ENCODE measurements at places on chromosomes 2 and 18. TPM values are rescaled to one million over a fixed set of nuclear protein-coding genes. Genes with fewer than 3 reads are reported as not detected.

DNA sequence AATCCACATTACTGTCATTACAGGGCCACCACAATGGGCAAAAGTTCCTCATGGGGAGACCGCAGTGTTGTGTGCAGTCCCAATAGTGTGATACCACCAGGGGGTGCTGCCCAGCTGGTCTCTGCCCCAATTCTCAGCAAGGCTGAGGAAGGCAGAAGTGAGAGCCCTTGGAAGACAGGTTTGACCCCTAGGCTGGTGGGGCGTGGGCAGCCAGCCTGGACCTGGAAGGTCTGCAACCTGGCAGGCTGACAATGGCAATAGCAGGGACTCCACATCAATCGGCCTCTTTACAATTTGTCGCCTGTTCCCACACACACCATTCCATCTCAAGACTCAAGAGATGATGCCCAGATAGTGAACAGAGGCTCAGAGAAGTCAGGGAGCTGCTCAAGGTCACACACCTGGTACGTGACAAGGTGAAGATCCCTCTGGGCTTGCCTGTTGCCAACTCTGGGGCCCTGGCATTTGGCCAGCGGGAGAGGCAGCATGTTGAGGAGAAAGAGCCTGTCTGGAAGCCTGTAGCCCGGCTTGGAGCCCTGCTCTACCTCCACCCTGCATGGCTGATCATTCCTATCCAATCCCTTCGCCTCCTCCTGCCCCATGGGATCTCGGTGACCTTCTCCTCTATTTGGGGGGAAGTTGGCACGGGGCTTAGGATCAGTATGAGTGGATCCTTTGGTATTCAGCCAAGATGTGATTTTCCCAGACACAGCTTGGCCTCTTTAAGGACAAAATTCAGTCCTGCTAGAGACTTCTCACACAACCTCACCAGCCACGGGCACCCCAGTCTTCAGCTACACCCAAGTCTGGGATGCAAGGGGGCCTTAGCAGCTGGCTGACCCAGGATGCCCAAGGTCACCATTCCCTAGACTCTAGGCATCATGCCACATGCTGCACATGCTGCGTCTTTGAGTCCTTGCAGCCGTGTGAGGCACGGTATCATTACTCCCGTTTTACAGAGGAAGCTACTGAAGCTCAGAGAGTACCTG, 2.9 kb upstream of the ATOH8 start:
- peak; percentile 76 for DNase-seq

DNA sequence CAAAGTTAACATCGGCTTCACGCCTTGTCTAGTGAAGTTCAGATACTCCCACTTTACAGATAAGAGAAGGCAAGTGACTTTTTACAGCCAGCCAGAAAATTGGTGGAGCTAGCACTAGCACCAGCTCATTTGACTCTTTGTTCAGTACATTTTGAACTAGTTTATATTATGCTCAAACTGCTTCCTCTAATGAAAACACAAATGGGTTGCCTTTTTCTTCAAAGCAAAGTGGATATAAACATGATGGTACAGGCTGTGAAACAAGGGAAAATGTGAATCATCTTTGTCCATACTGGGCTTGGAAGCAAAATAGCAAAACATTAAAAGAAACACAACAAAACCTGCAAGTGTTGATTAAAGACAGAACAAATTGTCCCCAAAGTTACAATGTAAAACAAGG, 99.6 kb upstream of the LHCGR start:
- DNase-seq, result no peak

DNA sequence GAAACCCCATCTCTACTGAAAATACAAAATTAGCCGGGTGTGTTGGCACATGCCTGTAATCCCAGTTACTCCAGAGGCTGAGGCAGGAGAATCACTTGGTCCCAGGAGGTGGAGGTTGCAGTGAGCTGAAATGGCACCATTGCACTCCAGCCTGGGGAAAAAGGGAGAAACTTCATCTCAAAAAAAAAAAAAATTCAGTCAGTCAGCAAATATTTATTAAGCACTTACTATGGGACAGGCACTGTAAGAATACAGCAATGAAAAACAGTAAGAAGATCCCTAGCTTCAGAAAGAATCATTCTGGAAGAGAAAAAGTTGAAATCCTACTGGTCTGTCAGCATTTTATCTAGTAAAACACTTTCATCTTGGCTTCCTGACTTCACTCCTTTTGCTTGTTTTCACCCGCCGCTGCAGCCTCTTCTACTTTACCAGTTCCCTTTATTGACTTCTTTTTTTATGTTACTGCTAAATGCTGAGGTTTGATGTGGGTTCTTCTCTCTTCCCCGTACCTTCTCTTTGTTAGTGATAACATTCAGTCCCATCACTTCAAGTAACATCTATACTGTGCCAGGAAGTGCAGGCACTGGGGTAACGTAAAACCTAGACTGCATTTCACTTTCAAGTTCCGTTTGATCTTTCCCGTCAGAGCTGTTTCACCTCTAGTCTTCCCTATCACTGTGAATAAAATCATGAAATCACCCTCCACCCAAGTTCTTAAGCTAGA, 10.8 kb upstream of the TAF4B start:
- DNase-seq, result no peak

GRCh38 chr18:55529581-55529980, 58.4 kb downstream of the TCF4 start:
- DNase-seq, result no peak

GRCh38 chr2:47089083-47089464, 66.0 kb downstream of the STPG4 start:
- DNase-seq, result no peak

DNA sequence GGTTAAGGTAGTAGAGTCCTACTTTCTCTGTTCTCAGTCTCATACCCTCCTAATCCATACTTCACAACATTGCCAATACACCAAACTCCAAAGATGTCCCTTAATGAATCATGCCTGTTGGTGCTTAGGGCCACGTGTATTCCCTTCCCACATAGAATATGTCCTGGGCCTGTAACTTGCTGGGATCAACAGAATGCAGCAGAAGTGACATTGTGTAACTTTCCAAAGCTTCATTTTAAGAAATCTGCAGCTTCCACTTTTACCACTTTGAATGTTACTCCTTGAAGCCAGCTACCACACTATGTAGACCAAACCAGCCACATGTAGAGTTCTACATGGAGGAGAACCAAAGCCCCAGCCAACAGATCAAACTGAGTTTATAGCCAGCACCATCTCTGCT, 58.5 kb upstream of the ARHGAP15 start:
- DNase-seq, result no peak

GRCh38 chr2:179818546-179818945, 42.9 kb downstream of the ZNF385B start:
- no peak for DNase-seq

- no peak for DNase-seq
Measured at GRCh38 chr2:38215993-38216392, 140.0 kb upstream of the CYP1B1 start.

DNA sequence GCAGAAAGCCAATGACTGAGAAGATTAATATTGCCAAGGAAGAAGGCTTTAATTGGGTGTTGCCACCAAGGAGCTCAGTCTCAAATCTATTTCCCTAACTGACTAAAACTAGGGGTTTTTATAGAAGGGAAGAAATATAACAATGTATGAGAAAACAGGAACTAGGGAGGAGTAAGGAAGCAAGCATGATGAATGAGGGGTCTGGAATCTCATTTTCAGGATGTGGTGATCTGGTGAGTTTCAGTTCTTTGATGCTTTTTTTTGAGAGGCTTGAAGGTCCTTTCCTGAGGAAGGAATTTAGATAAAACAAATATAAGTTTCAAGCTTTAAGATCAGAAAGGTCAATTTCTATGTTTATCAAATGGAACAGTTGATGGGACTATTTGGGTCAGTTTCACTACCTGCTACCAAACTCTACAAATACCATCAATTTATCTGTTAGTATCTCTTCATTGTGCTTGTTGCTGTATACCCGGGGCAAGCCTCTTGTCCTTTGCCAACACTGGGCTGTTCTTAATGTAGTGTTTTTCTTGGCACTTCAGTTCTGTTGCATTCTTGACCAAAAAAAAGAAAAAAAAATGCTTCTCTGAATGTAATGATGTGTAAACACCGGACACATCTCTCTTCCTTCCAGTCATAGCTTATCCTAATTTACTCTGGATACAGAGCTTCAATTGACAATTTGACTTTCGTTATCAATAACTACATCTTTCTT, 357.0 kb downstream of the GALNT13 start:
- DNase-seq, result no peak

GRCh38 chr2:124586210-124586609, 561.1 kb downstream of the CNTNAP5 start:
- DNase-seq, result no peak

DNA sequence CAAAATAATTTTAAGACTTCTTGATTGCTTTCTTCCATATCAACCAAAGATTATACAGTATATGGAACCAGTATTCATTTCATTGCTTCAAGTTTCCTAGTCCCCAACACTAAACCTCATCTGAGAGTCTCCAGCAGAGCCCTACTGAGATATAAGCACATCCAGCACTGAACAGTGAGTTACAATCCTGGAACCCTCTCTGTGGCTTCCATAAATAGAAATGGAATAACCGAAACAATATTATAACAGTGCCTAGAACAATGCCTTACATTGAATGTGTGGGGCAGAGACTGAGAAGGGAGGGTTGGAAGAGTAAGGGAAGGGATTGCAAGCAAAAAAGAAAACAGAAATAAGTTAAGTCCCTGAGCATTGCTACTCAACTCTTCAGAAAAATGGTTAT, 18.9 kb downstream of the AAK1 start:
- DNase-seq, result no peak

DNA sequence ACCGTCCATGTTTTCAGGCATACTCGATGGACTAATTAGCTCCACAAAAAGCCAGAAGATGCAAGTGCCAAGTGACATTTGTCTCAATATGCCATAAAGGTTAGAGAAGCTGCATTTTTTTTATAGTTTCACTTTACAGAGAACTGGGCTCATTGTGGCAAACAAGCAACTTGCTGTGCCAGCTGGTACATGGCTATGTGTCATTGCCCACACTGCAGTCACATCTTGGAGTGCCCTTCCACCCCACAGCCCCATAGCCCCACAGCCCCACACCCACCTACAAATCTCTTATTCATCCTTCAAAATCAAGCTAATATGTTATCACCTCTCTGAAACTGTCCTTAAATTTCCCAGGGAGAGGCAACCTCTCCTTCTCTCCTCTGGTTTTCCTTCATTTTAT, 451.9 kb downstream of the ARHGAP15 start:
- no peak for DNase-seq

- DNase-seq, result no peak
Measured at GRCh38 chr2:11245322-11245721, 90.1 kb downstream of the SLC66A3 start.

- DNase-seq, result no peak
Measured at GRCh38 chr2:212959471-212960117, 191.8 kb downstream of the IKZF2 start.

DNA sequence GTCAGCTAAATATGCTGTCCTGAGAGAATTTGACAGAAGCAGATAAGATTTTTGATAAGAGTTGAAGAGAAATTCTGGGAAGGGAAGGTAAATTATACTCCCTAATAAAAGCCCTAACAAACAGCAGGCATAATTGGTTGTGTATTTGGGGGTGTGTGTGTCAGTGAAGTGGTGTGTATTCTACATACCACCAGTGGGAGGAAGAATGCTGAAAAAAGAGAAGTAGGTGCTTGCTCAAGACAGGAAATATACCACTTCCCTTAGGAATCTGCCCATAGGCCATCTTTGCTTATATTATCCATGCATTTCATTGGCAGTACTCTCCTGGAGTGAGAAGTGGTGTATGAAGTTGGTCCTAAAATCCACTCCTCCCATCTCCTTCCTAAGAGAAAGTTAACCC, 76.2 kb downstream of the FMNL2 start:
- no peak for DNase-seq

DNA sequence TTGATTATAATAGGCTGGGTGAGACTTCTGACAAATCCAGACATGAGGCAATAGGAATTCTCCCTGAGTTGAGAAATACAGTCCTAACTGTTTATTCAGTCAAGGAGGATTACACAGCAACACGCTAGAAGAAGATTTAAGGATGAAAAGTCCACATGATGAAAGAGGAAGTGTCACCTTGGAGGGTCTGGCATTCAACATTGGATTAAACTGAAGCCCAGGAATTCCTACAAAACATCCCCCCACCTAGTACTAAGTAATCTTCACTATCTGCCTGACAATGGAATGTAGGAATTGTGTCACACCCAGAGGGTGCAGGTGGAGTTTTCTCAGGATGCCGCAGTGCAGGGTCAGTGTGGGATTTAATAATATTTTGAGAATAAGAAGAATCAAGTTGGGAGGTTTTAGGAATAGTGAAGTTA, 142.4 kb downstream of the SOCS6 start:
- no peak for DNase-seq

GRCh38 chr2:127293386-127293747, 577 bp downstream of the ERCC3 start:
- no peak for DNase-seq

GRCh38 chr2:239326831-239327535, 73.8 kb downstream of the HDAC4 start:
- peak; percentile 24 for DNase-seq

DNA sequence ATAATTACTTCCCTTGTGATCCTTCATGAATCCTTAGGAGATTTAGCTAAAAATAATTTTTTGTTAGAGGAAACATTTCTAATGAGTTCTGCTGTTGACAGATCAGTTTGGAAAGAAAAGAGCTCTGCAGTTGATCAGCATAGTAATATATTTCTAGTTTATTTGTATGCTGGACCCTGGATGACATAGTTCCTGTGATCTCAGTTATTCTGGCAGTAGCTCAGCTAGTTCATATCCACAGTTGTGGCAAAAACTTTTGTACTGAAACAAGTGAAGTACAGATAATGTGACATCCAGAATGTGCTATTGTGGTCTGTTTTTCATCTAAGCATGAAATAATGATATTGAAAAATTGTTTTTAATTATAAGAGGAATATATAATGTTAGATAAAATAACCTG, 33.7 kb downstream of the ABI2 start:
- DNase-seq, result no peak

- no peak for DNase-seq
Measured at GRCh38 chr18:64332835-64333234, 183.9 kb upstream of the LINC00305 start.

GRCh38 chr18:63104868-63105267, 214.7 kb downstream of the BCL2 start:
- DNase-seq, result no peak

GRCh38 chr2:175620106-175620505, 382.0 kb downstream of the LNPK start:
- no peak for DNase-seq

- DNase-seq, result no peak
Measured at GRCh38 chr18:13612196-13612997, 114.0 kb downstream of the FAM210A start.

GRCh38 chr18:55064760-55065159, 105.5 kb upstream of the CCDC68 start:
- no peak for DNase-seq

Gene RRM2
- total RNA-seq, result 6.1 TPM

Gene EFR3B
- 7.5 TPM for total RNA-seq

Gene SNRNP27
- total RNA-seq, result 60.2 TPM

Gene GALNT14
- 0.53 TPM for total RNA-seq

Gene LHCGR
- total RNA-seq, result 0.44 TPM

Gene IL1A
- not detected for total RNA-seq

Gene SLC4A5
- 1.7 TPM for total RNA-seq

Gene SETBP1
- 16.7 TPM for total RNA-seq

Gene CFC1
- total RNA-seq, result 0.76 TPM

Gene WDR75
- total RNA-seq, result 16.6 TPM

Gene TRIM43
- not detected for total RNA-seq

Gene GPR75
- 1.3 TPM for total RNA-seq

Gene SERTAD2
- total RNA-seq, result 14.7 TPM
